ENCODE measurements at places on chromosomes 3 and 15. TPM values are rescaled to one million over a fixed set of nuclear protein-coding genes. Genes with fewer than 3 reads are reported as not detected.

Gene FOXB1
- total RNA-seq = 0.64 TPM

Gene CCNL1
- 118 TPM for total RNA-seq

Gene NDN
- total RNA-seq = not detected

- no peaks in the 10 kb centered on the region for H3K36me3 ChIP-seq
- H3K27me3 ChIP-seq = no peaks in the 10 kb centered on the region
- DNase-seq = no peak
- H3K27ac ChIP-seq = no peak overlapping the region
- H3K4me3 ChIP-seq = no peak overlapping the region
- H3K4me1 ChIP-seq = no peaks in the 10 kb centered on the region
Measured at GRCh38 chr15:45684533-45684932, 49.7 kb downstream of the SQOR start.

- H3K36me3 ChIP-seq = no peaks in the 10 kb centered on the region
- no peak overlapping the region for H3K27ac ChIP-seq
- H3K27me3 ChIP-seq = no peaks in the 10 kb centered on the region
Measured at GRCh38 chr15:77578641-77579372, 53.9 kb downstream of the LINGO1 start.

GRCh38 chr3:42300013-42300412 lies 34.0 kb upstream of the CCK start:
- no peaks in the 10 kb centered on the region for H3K36me3 ChIP-seq
- no peak overlapping the region for H3K27ac ChIP-seq
- H3K4me1 ChIP-seq = no peaks in the 10 kb centered on the region
- no peak for DNase-seq
- no peak overlapping the region for H3K4me3 ChIP-seq

- no peak overlapping the region for H3K27ac ChIP-seq
- no peak overlapping the region for H3K4me3 ChIP-seq
Measured at GRCh38 chr3:37494216-37494615, 319.8 kb upstream of the LRRFIP2 start.

Gene INSYN1
- total RNA-seq = 2.6 TPM

GRCh38 chr3:48919215-48920138 lies 835 bp downstream of the ARIH2 start:
- peak overlapping the region; percentile 71 for H3K4me3 ChIP-seq
- DNase-seq = peak; percentile 10
- H3K36me3 ChIP-seq = peaks cover 6% of the 10 kb centered on the region

GRCh38 chr3:55283441-55283925 lies 203.6 kb downstream of the WNT5A start:
- H3K36me3 ChIP-seq = no peaks in the 10 kb centered on the region
- no peak for DNase-seq
- no peak overlapping the region for H3K4me3 ChIP-seq
- no peak overlapping the region for H3K27ac ChIP-seq

GRCh38 chr3:193970773-193971206 lies 165.2 kb upstream of the HES1 start:
- no peak overlapping the region for H3K4me3 ChIP-seq
- no peaks in the 10 kb centered on the region for H3K27me3 ChIP-seq
- DNase-seq = no peak

Gene ERC2
- 0.33 TPM for total RNA-seq

Gene PLIN1
- 0.44 TPM for total RNA-seq

- no peaks in the 10 kb centered on the region for H3K27me3 ChIP-seq
- no peaks in the 10 kb centered on the region for H3K4me1 ChIP-seq
- no peak for DNase-seq
- no peak overlapping the region for H3K27ac ChIP-seq
- H3K36me3 ChIP-seq = no peaks in the 10 kb centered on the region
Measured at GRCh38 chr3:123536153-123536895, 48.5 kb downstream of the HACD2 start.

DNA sequence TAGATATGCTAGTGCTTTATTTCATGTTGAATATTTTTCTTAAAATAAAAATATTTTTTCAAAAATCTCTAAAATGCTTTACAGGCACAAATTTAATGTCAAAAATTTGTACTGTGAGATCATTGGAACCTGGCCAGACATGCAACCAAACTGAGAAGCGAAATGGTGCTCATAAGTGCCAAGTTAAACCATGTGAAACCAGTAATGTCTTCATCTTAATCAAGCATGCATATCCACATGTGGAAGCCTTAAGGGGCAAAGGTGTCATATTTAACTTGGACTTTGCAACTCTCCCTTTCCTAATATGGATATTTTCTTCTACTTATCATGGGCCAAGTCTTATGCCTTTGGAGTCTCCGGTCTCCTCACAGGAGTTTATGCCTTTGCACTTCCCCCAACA lies 208.9 kb upstream of the COL8A1 start:
- no peaks in the 10 kb centered on the region for H3K4me1 ChIP-seq
- no peak for DNase-seq
- no peaks in the 10 kb centered on the region for H3K27me3 ChIP-seq
- H3K27ac ChIP-seq = no peak overlapping the region
- H3K4me3 ChIP-seq = no peak overlapping the region
